DMS53 (cell line): ENCODE measurements at places on chromosomes 1 and 21.

- no peak for DNase-seq
Measured at GRCh38 chr1:56948403-56949023, 17.3 kb downstream of the C8B start.

- DNase-seq: no peak
Measured at GRCh38 chr21:35933466-35933865, 126.9 kb downstream of the SETD4 start.

DNA sequence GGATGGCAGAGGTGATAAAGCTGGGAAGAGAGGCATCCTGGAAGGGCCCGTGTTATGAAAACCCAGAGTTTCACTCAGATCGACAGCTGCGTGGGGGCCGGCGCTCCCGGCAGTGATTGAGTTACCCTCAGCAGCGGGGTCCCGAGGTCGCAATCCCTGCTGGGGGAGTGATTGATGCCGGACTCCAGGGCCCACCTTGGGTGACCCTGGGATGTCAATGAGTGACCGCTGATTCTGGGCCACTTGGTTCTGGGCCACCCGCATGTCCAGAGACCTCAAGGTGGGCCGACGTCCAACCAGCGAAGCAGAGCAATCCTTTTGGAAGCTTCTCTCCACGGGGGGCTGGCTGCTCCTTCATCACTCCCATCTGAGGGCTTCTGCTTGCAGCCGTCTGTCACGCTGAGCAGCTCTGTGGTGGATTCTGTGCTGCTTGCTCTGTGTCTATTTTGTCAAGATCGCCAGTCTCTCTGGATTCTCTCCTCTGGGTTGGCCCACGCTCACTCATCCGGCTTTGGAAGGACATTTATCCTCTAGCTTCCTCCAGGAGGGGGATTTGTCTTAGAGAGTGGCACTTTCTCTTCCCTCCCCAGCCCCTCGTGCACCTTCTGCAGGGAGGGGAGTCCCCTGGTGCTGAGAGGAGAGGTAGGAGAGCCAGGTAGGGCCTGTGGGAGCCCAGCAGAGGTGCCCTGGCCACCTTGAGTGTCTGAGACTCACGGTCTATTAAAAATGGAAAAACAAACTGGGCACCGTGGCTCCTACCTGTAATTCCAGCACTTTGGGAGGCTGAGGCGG, 110.9 kb upstream of the C1orf174 start:
- DNase-seq: no peak

DNA sequence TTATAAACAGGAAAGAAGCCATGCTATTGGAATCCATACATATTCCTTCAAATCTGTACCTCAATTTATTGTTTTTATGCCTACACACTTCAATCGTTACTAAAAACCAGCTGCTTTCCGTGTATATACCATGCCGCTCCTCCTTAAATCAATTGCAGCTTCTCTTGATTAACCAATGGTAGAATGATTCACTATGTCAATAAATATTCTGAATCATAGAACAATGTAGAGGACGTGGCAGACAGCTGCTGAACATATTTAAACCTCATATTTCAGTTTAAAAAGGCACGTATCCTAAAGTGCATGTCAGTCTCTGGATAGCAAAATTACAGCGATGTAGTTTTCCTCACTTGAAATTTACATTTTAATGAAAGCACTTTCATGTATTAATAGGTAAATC, 100.4 kb downstream of the MRPL39 start:
- DNase-seq: peak; percentile 86

DNA sequence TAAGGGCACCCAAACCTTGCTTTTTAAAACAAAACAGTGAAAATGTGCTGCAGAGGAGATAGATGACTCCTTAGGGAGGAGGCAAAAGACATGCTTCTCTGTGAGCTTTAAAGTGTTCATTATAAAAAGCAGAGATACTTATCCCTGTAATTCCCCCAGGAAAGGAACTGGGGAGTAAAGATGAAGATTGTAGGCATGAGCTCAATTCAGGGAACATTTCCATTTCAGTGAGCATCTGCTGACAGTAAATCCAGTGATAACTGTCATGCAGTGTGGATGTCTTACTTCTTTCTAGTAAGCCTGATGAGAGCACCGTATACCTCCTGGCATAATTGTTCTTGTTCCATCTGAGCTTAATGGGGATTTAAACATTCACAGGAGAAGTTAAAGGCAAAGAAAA, 1296.5 kb downstream of the MRPL39 start:
- no peak for DNase-seq

- DNase-seq: peak; percentile 87
Measured at GRCh38 chr1:81974222-81974841, 173.6 kb downstream of the ADGRL2 start.

- peak; percentile 27 for DNase-seq
Measured at GRCh38 chr1:24323281-24323680, 4.1 kb downstream of the GRHL3 start.

- DNase-seq: no peak
Measured at GRCh38 chr1:156344409-156344808, 6.1 kb downstream of the TSACC start.

DNA sequence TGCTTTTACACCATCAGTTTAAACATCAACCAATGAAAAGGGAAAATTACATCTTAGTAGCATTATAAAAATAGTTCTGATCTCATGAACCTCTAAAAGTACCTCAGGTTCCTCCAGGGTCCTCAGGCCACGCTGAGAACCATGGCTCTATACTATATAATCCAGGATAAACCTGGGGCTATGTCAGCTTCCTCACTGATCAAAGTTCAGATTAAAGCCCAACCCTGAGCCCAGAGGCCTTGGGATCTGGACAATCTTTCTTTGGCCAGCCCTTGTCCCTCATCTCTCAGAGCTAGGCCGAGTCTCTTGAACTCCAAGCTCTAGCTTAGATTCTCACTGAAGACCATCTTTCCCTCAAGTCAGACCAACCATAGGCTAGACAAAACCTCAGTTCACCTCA, 168.3 kb downstream of the PLPP3 start:
- DNase-seq: no peak

DNA sequence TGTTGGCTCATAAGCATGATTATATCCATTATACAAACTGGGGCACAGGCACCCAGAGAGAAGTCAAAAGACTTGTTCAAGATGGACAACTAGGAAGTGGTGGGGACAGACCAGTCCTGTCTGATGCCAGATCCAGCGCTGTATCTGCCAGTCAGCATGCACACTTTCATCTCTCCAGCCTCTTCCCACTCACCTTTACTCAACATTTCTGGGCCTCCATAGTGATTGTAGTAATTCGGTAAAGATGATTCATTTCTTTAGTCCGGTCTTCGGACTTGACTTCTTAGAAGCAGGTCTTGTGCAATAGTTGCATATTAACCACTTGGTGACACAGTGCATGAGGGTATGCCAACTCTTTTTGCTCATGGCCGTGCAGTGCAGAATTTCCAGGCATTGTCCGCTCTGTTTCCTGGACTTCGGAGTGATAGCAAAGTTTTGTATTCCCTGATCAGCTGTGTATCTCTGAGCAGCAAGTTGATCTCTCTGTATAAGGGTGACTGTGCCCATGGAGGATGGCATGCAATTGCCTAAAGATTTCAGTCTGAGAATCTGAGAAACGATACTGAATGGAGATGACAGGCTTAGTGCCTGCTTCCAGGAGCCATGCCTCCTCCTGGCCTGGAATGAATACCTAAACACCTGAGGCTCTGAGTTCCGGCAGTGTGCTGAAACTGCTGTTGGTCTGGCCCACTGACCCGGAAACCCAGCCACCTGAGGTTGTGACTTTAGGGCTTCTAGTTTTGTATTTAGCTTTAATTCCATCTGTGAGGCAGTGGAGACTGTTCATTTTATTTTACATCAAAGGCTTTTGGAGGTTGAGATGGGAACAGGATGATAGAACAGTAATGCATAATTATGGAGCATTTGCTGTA, 39.0 kb downstream of the GALNT2 start:
- DNase-seq: no peak

- peak; percentile 71 for DNase-seq
Measured at GRCh38 chr1:19582318-19582717, 61.8 kb upstream of the NBL1 start.

DNA sequence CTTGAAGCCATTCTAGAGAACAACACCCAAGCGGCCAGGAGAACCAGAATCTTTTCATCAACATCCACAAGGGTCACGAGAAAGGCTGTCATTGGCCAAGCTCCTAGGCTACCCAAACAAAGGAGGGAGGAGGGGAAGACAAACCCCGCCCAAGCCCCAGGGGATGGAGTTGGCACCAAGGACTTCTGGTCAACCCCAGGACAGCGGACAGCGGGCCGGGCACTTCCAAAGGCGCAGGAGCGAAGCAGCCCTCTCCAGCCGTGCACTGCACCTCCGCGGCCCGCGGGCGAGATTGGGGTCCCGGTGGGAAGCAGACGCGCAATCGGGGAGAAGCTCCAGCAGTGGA, at the start of gene CLIC6:
TSS of gene CLIC6 (plus strand) at position 192 of the 346 bp plus-strand sequence. CDS start 395 bp downstream, outside the sequence.
- DNase-seq: no peak

- DNase-seq: peak; percentile 30
Measured at GRCh38 chr1:189357317-189357716, 1120.3 kb downstream of the BRINP3 start.

- DNase-seq: no peak
Measured at GRCh38 chr1:16172964-16173446, 17.1 kb upstream of the EPHA2 start.

DNA sequence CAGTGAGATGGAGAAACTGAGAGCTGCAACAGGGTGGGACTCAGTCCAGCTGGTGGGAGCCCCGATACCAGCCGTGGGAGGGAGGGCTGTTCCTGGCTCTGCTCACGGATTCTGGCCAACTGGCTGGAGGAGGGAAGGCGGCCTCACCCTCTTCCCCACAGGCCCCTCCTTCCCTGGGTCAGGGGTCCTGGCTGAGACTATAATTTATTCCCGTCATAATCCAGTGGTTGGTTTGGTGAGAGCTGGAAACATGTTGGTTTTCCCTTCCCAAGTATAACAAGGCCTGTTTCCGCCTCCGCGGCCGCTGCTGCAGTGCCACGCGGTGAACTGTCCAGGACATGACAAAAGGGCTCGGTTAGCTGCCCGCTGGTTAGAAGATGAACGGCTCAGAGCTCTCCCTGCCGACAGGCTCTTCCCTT, 10.0 kb downstream of the PTPRF start:
- no peak for DNase-seq

GRCh38 chr21:23743821-23744220, 1863.5 kb downstream of the MRPL39 start:
- DNase-seq: no peak

GRCh38 chr1:108747898-108748297, 1.4 kb downstream of the STXBP3 start:
- DNase-seq: no peak

- peak; percentile 100 for DNase-seq
Measured at GRCh38 chr1:207052911-207053769, at the start of gene PFKFB2. Gene PFKFB2, plus strand, starts transcription at chr1:207053275. Its CDS starts 1,443 bp downstream, at chr1:207054718.

- DNase-seq: no peak
Measured at GRCh38 chr1:244861683-244862082, 2.7 kb downstream of the HNRNPU start.

GRCh38 chr1:178768423-178768822, 43.4 kb downstream of the RALGPS2 start:
- DNase-seq: peak; percentile 72

DNA sequence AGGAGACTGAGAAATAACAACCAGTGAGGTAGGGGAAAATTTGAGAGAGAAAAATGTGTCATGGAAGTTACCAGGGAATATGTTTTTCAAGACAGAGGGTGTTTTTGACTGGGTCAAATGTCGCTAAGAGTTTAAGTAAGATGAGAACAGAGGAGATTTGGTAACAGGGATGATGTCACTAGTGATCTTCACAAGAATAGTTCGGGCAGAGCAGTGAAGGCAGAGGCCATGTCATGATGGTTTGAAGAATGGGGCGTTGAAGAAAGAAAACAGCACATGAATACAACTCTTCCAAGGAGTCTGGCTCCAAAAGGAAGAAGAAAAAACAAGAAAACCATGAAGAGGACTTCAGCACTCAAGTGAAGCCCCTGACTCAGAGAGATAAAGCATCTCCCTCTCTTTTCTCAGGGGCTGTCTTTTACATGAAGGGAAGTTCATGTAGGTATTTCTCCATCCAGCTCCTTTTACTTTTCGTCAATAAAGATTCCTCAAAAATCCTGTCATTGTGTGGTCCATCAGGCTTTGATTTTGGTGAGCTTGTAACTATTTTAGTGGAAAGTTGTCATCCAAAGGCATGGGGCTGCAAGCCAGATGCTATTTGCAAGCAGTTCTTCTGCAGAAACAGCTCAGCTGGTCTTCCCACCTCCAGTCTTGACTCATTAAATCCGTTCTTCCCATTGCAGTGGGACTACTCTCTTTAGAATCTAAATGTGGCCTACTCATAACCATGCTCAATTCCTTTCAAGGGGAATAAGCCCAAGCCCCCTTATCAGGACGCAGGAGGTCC, 397.3 kb downstream of the LMX1A start:
- no peak for DNase-seq

DNA sequence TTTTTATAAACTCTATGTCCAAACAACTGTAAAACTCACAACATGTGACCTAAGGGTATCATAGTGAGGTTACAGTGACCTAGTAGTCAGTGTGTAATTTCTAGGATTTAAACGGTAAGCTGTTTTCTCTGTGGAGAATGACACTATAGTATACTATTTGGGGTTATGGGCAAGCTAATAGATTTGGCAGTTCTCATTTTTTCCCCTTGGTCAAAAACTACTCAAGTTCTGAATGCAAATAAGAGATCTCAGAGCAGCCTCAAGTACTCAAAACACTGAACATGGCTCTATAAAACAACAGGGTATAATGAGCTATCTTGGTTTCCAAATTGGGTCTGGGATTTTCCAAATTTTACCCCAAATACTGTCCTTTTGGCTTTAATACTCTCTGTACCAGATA, 88.5 kb upstream of the HMCN1 start:
- no peak for DNase-seq

GRCh38 chr21:37829447-37829846, 86.8 kb downstream of the KCNJ6 start:
- DNase-seq: no peak

GRCh38 chr1:71908303-71908702, 374.0 kb downstream of the NEGR1 start:
- peak; percentile 49 for DNase-seq

GRCh38 chr1:66840929-66841328, 39.9 kb upstream of the INSL5 start:
- DNase-seq: peak; percentile 31

- no peak for DNase-seq
Measured at GRCh38 chr1:101128211-101128727, 102.7 kb upstream of the DPH5 start.

- no peak for DNase-seq
Measured at GRCh38 chr21:31252091-31252490, 92.0 kb downstream of the TIAM1 start.

- no peak for DNase-seq
Measured at GRCh38 chr1:109717729-109718128, 5.7 kb downstream of the GSTM5 start.

GRCh38 chr1:234675572-234675971, 65.6 kb upstream of the IRF2BP2 start:
- peak; percentile 56 for DNase-seq

GRCh38 chr1:112929979-112930378, 26.0 kb downstream of the SLC16A1 start:
- no peak for DNase-seq

DNA sequence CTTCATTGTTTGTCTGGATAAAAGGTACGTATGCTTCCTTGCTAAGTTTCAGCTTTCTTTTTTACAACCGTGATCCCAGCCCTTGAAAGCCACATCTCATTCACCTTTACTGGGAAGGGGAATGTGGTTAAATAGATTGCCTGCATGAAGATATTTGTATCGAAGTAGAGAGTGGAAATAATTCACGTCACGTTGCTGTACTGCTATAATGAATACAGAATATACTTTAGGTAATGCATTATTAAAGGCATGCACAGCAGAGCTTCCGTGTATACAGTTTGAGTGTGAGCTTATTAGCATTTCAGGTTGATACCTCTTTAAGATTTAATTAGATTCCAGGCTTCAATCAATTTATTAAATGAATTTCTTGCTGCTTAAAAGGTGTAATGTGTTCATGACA, 153.8 kb downstream of the HHAT start:
- DNase-seq: no peak

- DNase-seq: peak; percentile 95
Measured at GRCh38 chr1:221335161-221336101, 406.5 kb downstream of the DUSP10 start.
